ENCODE measurements at places on chromosomes 1 and 21.

DNA sequence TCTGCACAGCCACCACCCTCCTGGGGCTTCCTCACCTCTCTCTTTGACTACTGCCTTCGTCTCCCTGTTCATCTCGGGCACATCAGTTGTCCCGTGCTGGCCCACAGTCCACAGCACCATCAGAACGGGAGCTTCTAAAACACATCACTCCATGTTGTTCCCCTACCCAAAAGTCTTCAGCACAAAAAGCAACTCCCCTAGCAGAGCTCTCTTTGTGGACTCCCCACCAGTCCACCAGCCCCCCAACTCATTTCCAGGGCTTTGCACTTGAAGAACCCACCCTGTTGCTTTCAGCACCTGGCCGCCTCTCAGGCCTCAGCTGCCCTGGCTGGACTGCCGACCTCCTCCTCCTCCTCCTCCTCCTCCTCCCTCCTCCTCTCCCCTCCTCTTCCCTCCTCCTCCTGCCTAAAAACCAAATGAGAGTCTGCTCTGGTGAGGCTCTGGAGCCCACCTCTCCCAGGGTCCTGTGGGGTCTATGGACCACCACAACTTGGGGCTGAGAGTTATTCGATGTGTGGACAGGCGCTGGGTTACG, 251.2 kb upstream of the VAMP3 start:
- DNase-seq: no peak

- DNase-seq: no peak
These were observed 13.3 kb upstream of the LCE5A start for GRCh38 chr1:152497273-152497672.

DNA sequence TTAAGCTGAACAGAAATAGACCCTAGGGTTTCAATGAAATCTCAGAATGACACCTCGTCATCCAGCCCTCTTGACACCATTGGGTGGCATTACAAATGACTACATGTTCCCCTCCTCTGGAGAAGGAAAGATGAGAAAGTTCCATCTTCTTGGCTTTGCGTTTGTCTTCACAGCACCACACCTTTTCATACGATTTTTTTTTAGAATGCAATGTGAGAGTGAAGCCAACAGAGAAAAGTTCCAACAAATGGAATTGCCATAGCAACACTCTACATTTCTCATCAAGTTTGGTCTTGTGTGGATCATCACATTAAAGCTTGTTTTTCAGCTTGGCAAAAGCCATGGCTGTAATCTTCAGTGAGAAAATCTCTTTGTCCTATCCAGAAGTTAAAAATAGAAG, 183.4 kb upstream of the SNX7 start:
- DNase-seq: no peak

GRCh38 chr1:111989531-111990025, at the start of gene KCND3:
Gene KCND3, minus strand, starts transcription at chr1:111989668.
- no peak for DNase-seq

DNA sequence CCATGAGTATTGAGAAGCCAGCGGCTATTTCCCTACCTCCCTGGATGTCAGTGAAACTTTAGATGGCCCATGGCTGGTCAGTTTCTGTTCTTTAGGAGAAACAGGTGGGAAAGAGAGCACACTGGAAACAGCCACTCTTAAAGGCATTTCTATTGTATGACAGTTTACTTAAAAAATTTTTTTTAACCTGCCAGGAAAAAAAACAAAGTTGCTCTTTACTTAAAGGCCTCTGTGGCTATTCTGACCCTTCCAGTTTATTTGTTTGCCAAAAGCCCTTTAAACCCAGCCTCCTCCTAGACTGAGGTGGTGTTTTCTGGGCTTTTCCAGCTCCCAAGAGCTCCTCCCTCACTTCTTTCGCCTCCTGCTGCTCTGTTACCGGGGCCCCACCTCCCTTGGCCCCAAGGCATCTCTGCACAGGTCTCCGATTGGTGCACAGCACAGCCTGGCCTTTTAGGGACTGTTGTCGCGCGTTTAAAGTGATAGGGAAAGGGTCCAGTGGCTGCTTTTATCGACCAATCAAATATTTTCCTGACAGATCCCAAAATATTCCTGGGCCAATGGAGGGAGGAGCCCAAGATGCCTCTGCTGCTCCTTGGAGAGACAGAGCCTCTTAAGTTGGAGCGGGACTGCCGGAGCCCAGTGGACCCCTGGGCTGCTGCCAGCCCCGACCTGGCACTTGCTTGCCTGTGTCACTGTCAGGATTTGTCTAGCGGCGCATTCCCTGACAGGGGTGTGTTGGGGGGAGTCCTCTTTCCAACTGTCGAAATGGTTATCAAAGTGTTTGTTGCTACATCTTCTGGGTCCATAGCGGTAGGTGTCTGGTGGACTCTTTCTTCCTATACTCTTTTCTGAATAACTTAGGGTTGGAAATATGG, at the start of gene SH3BGR:
SH3BGR (plus strand) TSS at position 639 of the 875 bp plus-strand sequence; CDS start at position 766, 127 bp downstream.
- no peak for DNase-seq

DNA sequence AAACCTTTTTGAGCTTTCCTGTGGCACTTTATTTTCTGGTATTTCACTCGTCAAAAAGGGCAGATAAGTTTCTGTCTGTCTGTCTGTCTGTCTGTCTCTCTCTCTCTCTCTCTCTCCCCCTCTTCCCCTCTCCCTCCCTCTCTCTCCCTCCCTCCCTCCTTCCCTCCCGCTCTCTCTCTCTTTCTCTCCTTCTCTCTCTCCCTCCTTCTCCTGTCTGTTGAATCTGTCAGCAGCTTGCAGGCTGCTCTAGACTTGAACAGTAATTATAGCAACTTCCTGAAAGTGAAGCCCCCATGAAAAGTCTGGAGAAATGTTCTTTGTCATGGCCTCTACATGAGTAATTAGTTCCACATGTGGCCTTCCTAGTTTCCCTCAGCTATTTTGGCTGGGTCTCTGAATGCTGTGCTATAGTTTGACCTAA, 275.2 kb upstream of the C1orf105 start:
- no peak for DNase-seq

GRCh38 chr1:192081359-192081758, 76.9 kb upstream of the RGS18 start:
- DNase-seq: no peak

DNA sequence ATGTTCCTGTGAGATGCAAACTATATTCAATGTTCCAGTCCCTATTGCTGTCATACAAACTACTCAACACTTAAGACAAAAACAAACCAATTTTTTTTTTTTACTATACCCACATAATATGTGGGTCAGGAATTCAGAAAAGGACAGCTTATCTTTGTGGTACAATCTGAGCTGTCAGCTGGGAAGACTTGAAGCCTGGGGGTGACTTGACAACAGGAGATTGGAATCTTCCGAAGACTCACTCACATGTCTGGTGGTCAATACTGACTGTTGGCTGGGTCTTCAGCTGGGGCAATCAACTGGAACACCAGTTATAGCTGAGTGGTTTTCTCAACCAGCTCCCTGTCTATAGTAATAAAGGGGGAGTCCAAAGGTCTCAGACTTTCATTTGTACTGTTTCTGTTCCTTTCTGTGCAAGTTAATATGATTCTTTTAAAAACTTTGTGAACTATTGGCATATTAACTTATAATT, 81.7 kb upstream of the ATP1B1 start:
- no peak for DNase-seq

DNA sequence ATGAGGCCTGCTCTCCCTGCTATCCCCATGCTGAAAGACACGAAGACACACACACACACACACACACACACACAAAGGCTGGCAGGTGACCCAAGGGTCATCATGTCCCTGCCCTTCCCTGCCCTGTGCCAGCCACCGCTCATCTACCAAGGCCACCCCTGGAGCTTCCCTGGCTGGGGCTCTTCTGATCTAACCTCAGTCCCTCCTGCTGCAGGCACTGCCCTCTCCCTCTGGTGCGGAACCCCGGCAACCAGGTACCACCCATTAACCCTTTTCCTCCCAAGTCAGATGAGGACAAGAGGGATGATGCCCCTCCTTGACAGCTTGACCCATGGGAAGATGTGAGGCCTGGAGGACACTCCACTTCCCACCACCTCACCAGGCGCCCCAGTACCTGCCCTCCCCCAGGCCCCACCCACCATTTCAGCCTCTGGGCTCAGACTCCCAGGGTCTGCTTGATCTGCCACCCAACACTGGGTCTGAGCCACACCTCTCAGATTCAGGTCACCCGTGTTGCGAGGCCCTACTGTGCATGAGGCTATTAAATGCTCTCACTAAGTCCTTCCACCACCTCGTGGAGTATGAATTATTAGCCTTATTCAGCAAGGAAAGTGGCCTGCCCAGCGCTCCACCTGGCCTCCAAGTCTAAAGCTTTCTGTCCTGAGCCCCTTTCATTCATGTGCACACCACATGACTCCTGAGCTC, 2.5 kb downstream of the SDC3 start:
- no peak for DNase-seq

GRCh38 chr21:15204970-15205286, 140.1 kb upstream of the NRIP1 start:
- no peak for DNase-seq

Measured in stimulated activated CD4-positive, alpha-beta T cell treated with anti-CD3 and anti-CD28 coated beads, Interleukin-15, amount 100 ng/mL, for 1 hour (primary cell).